ENCODE measurements at places on chromosomes 3 and 15. TPM values are rescaled to one million over a fixed set of nuclear protein-coding genes. Genes with fewer than 3 reads are reported as not detected.

DNA sequence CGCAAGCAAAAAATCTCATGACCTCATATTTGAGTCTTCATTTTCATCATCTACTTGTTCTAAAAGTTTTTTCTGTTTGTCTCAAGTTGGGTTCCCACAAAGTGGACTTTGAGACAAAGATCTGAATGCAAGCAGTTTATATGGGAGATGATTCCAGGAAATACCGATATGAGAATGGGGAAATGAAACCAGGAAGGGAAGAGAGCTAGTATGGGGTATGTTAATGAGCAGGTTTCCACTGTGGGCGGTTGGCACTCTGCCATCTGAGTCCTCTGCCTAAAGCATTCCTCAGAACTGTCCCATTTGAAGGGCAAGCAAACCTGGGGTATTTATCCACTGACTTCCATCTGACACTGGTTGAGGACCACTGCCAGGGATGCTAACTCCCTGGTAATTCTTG lies 8.8 kb downstream of the ADPRH start:
- no peaks in the 10 kb centered on the region for H3K27me3 ChIP-seq
- no peak overlapping the region for H3K4me3 ChIP-seq
- no peak overlapping the region for H3K27ac ChIP-seq
- no peaks in the 10 kb centered on the region for H3K36me3 ChIP-seq
- DNase-seq = no peak

- no peak for DNase-seq
- no peak overlapping the region for H3K27ac ChIP-seq
- H3K4me1 ChIP-seq = no peaks in the 10 kb centered on the region
Measured at GRCh38 chr3:182305881-182306665, 487.2 kb upstream of the ATP11B start.

- H3K27me3 ChIP-seq = no peaks in the 10 kb centered on the region
- H3K36me3 ChIP-seq = no peaks in the 10 kb centered on the region
- no peak for DNase-seq
- H3K4me3 ChIP-seq = no peak overlapping the region
Measured at GRCh38 chr3:4773583-4773982, 205.7 kb upstream of the BHLHE40 start.

DNA sequence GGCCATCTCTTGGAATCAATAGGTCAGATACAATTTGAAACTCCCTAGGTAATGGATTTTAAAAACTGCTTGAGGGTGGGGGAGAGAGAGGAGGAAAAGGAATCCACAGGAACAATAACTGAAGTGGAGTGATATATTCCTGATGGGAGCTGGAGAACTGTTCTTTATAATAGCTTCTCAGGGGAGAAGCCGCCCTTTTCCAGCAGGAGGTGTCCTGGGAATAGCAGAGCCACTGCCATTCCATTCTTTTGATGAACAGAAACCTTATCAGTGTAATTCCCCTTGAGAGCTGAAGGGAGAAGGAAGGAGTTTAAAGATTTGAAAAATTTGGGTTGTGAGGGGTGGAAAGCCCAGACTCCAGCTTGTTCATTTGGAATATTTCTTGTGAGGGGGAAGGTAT lies 504.9 kb upstream of the DPH6 start:
- H3K4me1 ChIP-seq = no peaks in the 10 kb centered on the region
- H3K27me3 ChIP-seq = no peaks in the 10 kb centered on the region
- H3K4me3 ChIP-seq = no peak overlapping the region
- no peak for DNase-seq
- no peaks in the 10 kb centered on the region for H3K36me3 ChIP-seq

DNA sequence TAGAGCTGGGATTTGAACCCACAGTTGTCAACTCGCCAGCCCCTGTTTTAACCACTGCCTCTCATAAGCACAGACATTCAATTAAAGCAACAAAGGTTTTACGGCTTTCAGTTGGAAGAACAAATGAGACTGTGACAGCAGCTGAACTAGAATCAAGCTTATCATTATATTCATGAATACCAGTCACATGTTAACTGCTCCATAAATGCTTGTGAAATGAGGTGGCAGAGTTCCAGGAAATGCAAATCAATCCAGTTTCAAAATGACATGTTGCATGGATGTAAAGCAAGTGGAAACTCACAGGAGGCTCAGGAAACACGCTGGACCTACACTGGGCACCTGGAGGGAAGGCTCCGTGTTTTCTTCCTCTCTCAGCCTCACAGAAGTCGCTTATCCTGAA lies 3.9 kb downstream of the GP5 start:
- no peak for DNase-seq
- H3K27ac ChIP-seq = no peak overlapping the region
- H3K4me1 ChIP-seq = no peaks in the 10 kb centered on the region
- H3K36me3 ChIP-seq = no peaks in the 10 kb centered on the region

DNA sequence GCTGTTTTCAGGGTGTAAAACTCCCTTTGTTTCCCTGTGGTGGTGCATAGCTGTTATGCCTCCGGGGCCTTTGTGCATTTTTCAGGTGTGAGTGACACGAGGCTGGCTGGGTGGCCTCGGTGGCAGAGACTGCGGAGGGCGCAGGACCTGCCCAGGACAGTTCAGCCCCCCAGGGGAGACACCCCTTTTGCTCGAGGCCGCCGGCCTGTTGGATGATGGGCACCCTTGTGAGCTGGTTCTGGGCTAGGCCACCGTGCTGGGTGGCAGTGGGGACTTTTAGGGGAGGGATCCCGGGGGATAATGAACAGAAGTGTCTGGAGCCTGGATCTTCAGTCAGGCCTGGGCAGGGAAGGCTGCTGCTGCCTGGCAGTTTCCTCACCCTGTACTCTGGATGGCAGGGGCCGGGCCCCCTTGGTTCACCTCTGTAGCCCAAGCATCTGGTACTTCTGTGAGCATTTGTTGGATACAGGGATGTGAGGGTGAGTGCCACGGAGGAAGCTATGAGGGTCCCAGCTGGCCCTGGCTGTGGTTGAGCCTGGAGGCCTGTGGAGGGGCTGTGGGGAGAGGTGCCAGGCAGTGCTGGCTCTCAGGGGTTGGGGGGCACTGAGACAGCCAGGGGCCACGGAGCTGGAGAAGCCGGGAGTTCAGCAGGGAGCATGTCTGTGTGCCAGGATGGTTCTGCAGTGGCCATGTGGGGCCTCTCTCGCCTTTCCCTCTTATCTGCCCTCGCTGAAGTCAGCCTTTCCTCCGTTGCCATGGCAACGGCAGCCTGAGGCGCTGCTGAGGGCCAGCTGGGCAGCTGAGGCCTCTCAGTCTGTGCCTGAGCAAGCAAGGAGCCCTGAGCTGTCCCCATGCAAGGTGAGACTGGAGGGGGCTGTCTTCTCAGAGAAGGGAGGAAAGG lies 49.0 kb downstream of the KY start:
- no peaks in the 10 kb centered on the region for H3K36me3 ChIP-seq
- H3K27me3 ChIP-seq = no peaks in the 10 kb centered on the region
- no peak for DNase-seq
- no peak overlapping the region for H3K27ac ChIP-seq
- no peak overlapping the region for H3K4me3 ChIP-seq

GRCh38 chr3:129942296-129942695 lies 32.2 kb upstream of the TRH start:
- H3K4me1 ChIP-seq = no peaks in the 10 kb centered on the region
- no peaks in the 10 kb centered on the region for H3K27me3 ChIP-seq
- DNase-seq = no peak
- H3K4me3 ChIP-seq = no peak overlapping the region
- H3K27ac ChIP-seq = no peak overlapping the region

DNA sequence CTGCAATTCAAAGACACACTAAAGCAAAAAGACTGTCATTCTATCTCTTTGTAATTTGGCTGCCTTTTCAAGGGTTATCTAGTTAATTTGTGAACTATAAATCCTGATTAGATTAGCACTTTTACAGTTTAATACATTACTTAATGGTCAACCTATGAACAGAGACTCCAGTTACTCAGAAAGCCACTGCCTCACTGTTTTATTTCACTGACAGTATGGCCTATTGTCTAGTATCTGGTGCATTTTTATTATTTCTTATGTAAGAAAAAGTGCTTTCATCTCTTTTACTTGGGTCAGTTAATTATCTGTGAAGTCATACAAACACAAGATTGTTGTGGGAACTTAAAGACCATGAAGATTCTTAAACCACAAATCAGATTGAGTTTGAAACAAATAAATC lies 133.8 kb downstream of the ZBBX start:
- H3K4me1 ChIP-seq = no peaks in the 10 kb centered on the region
- no peaks in the 10 kb centered on the region for H3K27me3 ChIP-seq
- no peak for DNase-seq
- H3K4me3 ChIP-seq = no peak overlapping the region
- H3K27ac ChIP-seq = no peak overlapping the region

DNA sequence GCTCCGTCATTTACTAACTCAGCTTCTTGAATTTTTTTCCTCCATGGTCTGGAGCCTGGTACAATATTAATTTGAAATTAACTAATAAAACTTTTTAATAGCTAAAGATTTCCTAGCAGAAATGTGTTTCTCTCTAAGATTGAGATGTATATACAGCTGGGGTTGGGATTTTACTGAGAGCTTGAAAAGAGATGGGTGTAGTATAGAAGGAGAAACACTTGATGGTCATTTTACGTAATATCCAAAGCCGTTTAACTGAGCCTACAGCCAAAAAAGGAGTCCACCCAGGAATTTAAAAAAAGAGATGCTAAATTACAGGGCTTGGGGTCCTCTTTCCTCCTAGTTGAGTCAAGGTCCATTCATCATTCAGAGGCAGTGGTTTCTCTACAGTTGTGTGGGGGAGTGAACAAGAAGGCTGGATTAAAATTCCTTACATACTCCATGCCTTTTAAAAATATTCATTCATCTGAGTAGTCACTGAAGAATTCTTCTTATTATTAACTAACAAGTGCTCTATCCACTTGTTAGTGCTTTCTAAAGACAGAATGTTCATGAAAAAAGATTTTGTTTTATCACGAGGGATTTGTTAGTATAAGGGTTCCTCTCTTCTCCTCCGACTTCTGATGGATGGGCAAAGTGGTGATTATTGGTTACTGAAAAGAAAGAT lies 255.3 kb upstream of the IL12A start:
- no peak for DNase-seq
- H3K36me3 ChIP-seq = no peaks in the 10 kb centered on the region
- H3K4me3 ChIP-seq = no peak overlapping the region
- H3K4me1 ChIP-seq = no peaks in the 10 kb centered on the region

- no peaks in the 10 kb centered on the region for H3K27me3 ChIP-seq
- H3K36me3 ChIP-seq = no peaks in the 10 kb centered on the region
- no peaks in the 10 kb centered on the region for H3K4me1 ChIP-seq
- H3K27ac ChIP-seq = no peak overlapping the region
- no peak overlapping the region for H3K4me3 ChIP-seq
Measured at GRCh38 chr3:47663630-47664240, 85.1 kb upstream of the CSPG5 start.

Gene CACNA2D3
- total RNA-seq = 3.4 TPM

Gene IQCF5
- not detected for total RNA-seq

Gene PLA2G4D
- total RNA-seq = not detected

Gene RTP3
- not detected for total RNA-seq

Gene PP2D1
- not detected for total RNA-seq

Gene ITPKA
- not detected for total RNA-seq

Gene SLC15A2
- 4.1 TPM for total RNA-seq

Gene MOBP
- total RNA-seq = not detected

Gene C3orf33
- 6.3 TPM for total RNA-seq

All from breast epithelium (tissue), 4 donors.